Fibroblast of lung (primary cell): ENCODE measurements at places on chromosomes 6 and 20.
A peak's percentile ranks its signal among the peaks of the same experiment; 100 is the strongest.

DNA sequence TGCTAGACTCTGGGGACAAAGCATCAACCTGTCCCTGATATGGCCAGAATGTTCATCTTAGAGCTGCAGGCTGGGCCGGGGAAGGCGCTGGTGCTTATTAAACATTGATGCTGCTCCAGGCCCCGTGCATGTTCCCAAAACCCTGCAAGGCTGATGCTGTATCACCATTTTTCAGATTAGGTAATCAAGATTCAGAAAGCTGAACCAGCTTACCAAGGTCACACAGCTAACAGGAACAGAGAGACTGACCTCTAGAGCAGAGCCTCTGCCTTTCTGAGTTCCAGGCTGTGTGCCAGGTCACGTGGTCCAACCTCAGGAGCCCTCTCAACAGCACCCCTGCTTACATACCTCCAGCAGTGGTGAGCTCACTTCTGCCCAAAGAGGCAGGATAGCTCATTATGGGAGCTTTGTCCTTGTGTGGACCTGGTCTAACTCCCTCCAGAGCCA is 16.1 kb upstream of the VSTM2L start:
- DNase-seq: no peak
- H3K27ac ChIP-seq: no peak overlapping the region
- H3K36me3 ChIP-seq: no peaks in the 10 kb centered on the region
- H3K4me3 ChIP-seq: no peak overlapping the region

DNA sequence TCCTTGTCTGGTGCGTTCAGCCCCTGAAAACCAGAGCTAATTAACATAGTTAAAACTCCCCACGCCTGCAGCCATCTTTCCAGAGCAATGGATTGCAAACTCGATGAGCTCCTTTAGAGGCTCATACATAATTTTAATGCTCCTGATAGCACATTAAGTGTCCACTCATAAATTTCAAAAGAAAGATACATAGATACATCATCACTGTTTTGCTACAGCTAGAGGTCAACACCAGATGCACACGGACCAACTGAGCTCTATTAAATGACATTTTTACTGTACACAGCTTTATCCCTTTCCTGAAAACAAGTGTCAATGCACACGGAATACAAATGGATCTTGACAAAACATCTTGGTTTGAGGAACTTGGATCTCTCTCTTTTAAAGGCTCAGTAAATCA is 91.3 kb upstream of the HDAC2 start:
- H3K27me3 ChIP-seq: peaks cover 3% of the 10 kb centered on the region
- H3K4me1 ChIP-seq: no peaks in the 10 kb centered on the region
- H3K4me3 ChIP-seq: no peak overlapping the region
- no peaks in the 10 kb centered on the region for H3K36me3 ChIP-seq
- H3K27ac ChIP-seq: no peak overlapping the region

DNA sequence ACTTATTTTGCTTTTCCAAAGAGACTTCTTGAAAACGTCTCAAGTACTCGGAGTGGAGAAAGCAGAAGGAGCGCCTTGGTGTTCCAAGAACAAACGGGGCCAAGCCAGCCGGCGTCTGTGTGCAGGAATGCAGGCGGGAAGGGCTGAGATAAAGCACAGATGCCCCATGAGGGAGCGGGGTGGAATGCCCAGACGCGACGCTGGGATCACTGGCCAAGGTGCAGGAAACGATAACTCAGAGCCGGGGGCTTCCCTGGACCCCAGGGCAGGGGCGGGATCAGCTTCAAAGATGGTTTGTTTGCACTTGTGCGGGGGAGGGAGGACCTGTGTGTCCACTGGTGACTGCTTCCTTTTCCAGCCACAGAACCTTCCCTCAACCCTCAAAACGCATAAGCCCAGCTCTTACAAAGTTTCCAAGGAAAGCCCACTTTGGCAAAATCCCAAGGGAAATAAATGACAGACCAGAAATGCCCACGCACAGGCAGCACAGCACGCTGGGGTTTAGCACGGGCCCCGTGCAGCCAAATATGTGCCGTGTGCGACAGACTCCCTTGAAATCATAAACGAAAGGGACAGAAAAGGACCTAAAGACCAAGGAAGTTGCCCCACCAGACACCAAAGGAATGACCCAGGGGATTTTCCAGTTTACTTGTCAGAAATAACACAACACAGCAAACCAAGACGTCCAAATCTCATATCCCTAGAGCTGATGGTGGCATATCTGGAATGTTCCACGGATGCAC is 113.9 kb downstream of the NFATC2 start:
- no peaks in the 10 kb centered on the region for H3K36me3 ChIP-seq
- DNase-seq: peak; percentile 64
- no peaks in the 10 kb centered on the region for H3K4me1 ChIP-seq
- no peak overlapping the region for H3K27ac ChIP-seq
- H3K27me3 ChIP-seq: peaks cover 4% of the 10 kb centered on the region

- H3K27me3 ChIP-seq: no peaks in the 10 kb centered on the region
- no peak overlapping the region for H3K27ac ChIP-seq
- no peak for DNase-seq
- no peaks in the 10 kb centered on the region for H3K4me1 ChIP-seq
- no peak overlapping the region for H3K4me3 ChIP-seq
Observed at GRCh38 chr20:18024606-18025127, 33.0 kb downstream of the OVOL2 start.

GRCh38 chr6:41352396-41352795 is 17.0 kb downstream of the NCR2 start:
- no peaks in the 10 kb centered on the region for H3K36me3 ChIP-seq
- no peaks in the 10 kb centered on the region for H3K4me1 ChIP-seq
- no peaks in the 10 kb centered on the region for H3K27me3 ChIP-seq
- DNase-seq: no peak
